Stimulated activated naive CD4-positive, alpha-beta T cell (primary cell): ENCODE measurements at places on chromosomes 11 and 22.
A peak's percentile ranks its signal among the peaks of the same experiment; 100 is the strongest.

GRCh38 chr11:64621283-64622019, 30.4 kb downstream of the SLC22A12 start:
- no peak for DNase-seq

DNA sequence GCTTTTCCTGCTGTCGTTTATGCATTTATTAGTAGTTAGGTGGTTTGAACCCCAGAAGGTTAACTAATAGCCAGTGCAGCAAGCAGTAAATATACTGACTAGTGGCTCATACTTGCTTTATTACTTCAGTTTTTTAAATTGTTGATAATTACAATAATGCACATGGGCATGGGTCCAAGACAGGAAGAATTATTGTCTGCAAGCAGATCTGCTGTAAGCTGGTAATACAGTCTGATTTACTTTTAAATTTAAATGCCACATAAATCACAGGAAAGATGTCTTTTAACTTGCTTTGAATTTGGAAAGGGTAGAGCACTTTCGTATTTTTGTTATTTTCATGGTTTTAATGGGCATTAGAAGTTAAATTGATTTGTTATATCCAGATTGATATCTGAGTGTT, 27.1 kb downstream of the APLP2 start:
- DNase-seq = no peak

- no peak for DNase-seq
Observed at GRCh38 chr11:36672815-36673450, 74.9 kb upstream of the RAG2 start.

DNA sequence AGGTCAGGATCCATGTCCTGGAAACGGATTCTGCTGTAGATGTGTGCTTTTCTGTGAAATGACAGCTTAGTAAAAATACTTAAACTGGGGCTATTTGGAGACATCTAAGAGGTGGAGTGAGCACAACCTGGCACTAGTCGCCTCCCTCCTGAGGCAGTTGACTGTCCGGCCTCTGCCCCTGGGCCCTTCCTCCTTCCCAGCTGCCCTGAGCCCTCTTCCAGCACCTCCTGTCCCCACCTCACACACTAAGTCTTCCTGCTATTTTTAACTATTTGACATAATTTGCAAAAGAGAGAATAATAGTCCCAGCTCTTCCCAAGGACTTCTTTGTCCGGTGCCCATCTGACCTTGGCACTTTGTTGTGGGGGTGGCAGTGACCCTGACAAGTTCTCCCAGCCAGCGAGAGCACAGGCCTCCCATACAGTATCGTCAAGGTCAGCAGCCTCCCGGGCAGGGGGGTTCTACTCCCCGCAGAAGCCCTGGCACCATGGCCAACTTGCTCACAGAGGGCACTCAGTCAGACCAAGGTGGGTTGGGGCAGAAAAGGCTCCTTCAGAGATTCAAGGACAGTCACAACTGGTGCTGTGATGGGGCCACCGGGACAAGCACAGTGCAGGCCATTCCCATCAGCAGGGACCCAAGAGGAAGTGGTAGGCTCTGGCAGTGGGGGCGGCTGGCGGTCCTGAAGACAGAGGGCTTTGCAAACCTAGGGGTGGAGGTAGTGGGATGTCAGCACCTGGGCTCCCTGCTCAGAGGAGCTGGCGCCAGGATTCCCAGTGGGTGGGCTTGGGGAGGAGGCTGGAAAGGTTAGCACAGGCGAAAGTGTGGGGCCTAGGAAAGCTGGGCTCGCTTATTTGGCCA, 5.5 kb upstream of the NEAT1 start:
- peak; percentile 33 for DNase-seq

GRCh38 chr11:109000531-109000930, 335.7 kb downstream of the DDX10 start:
- no peak for DNase-seq

DNA sequence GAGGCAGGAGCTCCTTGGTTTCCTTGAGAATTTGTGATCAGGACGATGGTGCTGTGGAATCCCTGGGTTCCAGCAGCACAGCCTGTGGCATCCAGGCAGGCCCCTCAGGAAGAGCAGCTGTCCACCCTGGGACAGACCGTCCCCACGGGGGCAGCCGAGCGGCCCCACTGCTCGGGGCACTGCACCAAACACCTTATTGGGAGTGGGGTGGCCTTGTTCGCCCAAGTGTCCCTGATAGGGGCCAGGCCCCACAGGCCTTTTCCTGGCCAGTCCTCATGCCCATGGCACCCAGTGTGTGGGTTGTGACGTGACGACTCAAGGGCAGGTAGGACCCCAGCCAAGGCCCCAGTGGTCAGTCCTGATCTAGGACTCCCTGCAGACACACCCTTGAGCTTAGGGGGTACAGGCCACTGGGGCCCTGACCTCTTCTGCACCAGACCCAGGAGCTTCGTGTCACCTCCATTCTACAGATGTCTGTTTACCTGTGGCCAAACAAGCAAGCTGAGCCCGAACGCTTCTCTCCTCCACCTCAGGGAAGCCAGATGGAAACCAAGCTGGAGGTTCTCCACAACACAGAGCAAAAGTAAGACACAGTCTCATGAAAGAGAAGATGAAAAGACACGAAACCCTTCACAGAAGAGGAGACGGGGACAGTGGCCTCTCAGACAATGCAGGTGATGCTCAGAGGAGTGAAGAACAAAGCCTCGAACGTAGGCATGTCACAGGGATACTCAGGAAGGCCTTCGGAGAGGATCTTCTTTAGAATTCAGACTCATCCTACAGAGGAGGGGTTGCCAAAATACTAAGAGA, 1.6 kb upstream of the BRD1 start:
- no peak for DNase-seq

- DNase-seq = no peak
Observed at GRCh38 chr22:35590634-35591295, 26.4 kb downstream of the MB start.

- no peak for DNase-seq
Observed at GRCh38 chr22:42419243-42419881, 12.8 kb downstream of the NFAM1 start.

- no peak for DNase-seq
Observed at GRCh38 chr11:134118006-134118405, 49.1 kb downstream of the JAM3 start.

DNA sequence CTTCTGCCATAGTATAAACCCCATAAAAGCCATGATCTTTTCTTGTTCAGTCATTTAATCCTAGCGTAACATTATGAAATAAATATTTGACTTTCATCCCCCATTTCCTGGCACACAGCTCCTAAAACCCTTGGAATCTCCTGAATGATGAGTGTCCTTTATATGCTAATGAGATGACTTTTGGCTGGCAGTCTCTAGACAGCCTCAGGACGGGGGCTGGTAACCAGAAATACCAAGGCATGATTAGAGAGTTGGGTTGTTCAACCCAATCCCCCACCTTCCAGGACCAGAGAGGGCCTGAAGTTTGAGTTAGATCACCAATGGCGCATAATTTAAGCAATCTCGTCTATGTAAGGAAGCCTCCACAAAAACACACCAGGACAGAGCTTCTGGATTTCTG, 1246.1 kb upstream of the TENM4 start:
- no peak for DNase-seq

GRCh38 chr11:116439361-116439677, 333.5 kb downstream of the BUD13 start:
- DNase-seq = no peak

DNA sequence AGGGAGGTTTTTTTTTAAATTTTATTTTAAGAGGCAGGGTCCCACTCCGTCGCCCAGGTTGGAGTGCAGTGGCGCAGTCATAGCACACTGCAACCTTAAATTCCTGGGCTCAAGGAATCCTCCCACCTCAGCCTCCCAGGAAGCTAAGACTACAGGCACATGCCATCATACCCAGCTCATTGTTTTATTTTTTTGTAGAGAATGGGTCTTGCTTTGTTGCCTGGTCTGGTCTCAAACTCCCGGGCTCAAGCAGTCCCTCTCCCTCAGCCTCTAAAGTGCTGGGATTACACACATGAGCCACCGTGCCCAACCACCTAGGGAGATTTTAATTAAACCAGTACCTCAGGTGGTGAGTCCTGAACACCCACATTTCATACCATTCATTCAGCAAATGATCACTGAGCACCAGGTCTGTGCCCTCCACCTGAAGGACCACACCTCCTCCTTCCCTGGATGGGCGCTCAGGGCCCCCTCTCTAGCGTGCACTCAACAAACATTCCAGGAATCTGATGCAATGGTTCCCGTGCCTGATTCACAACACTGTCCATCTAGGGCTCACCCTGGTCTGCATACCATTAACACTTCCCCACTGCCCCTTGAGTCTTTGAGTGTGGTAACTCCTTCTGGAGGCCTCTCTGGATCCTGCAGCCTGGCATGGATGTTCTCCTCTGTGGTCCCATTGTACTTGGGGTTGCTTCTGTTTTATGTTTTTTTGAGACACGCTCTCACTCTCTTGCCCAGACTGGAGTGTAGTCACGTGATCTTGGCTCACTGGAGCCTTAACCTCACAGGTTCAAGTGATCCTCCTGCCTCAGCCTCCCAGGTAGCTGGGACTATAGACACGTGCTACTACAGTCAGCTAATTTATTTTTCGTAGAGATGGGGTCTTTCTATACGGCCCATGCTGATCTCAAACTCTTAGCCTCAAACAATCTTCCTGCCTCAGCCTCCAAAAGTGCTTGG, 9.6 kb upstream of the MYH9 start:
- DNase-seq = no peak

GRCh38 chr22:24961217-24961844, 8.8 kb downstream of the KIAA1671 start:
- DNase-seq = no peak

DNA sequence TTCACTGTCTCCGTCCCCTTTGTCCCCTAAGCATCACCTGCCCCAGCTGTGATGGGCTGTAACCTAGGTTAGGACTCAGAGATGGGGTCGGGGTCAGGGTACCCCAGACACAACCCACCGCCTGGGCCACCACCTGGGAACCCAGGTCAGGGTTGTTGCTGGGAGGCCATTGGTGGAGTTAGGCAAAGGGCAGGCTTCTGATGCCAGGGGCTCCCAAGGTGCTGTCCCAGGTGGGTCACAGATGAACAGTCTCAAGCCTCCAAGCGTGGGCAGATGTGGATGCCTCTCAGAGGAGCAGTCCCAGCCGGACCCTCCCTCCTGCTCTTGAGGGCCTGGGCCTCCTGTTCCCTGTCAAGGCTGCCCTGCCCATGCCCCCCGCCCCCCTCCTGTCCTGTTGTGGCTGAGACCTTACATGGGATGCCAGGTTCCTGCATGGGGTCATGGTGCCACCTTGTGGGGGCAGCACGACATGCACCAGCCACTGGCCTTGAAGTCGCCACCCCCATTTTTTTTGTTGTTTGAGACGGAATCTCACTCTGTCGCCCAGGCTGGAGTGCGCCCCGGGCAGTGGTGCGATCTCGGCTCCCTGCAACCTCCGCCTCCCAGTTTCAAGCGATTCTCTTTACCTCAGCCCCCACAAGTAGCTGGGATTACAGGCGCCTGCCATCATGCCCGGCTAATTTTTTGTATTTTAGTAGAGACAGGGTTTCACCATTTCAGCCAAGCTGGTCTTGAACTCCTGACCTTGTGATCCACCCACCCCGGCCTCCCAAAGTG, 12.1 kb downstream of the GATD1 start:
- peak; percentile 70 for DNase-seq

DNA sequence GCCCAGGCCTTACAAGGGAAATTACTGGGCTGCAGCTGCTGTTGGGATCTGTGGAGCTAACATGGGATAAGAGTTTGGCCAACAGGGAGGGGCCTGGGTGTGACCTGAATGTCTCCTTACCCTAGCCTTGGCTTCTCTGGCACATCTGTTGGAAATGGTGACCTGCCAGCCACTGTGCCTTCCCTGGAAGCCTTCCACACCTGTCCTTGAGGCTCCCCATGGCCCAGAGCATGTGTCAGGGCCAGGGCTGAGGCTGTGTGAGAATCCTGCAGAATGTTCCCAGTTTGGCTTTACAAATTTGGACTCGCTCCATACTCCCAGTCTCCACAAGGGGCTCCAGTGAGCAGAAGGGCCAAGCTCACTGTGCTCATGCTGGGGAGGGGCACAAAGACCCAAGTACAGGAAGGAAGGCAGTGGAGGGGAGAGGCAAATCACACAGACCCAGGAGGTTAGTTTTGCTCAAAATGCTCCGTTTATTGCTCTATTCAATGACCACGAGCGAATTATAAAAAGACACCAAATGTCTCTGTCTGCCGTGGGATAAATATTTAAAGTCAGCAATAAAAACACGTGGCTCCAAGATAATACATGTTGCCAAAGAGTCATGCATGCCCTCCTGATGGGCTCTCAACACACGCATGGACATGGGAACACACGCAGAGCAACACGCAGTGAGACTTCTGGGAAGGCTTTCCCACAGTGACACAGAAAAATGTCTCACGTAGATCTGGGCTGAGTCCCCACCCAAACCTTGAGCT, 1.7 kb upstream of the IGSF22 start:
- DNase-seq = peak; percentile 34

GRCh38 chr22:43627485-43628213, 184.5 kb downstream of the EFCAB6 start:
- no peak for DNase-seq

DNA sequence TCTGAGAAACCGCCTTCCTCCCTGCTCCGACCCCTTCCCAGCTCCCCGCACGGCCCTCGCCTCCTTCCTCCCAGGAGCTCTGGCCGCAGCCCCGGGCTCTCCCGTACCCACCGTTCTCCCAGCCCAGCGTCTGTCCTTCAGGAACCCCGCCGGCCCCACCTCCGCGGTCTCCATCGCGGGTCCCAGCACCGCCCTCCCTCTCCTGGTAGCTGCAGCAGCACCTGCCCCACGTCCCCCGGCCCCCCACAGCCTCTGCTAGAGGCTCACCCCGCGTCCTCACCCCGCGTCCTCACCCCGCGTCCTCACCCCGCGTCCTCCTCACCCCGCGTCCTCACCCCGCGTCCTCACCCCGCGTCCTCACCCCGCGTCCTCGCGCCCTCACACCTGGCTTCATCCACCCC, 85.9 kb downstream of the WNT7B start:
- DNase-seq = no peak

- no peak for DNase-seq
Observed at GRCh38 chr22:43243324-43243723, 56.4 kb upstream of the TTLL12 start.

DNA sequence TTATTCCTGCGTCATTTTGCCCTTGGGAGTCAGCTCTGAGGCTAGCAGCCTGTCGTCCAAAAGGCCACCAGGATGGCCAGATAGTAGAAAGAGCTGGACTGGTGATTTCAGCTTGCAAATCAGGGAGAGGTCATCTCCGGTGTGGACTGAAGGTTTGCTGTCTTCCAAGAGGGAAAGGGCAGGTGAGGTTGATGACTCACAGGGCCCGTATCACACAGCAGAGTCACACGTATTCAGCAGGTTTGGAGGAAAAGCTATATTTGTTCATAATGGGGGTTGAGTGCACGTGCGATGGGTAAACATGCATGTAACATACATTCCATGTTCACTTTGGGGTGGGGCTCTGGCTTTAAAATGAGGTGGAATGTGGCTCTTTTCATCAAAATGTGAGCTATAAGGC, 25.6 kb downstream of the MRPL21 start:
- no peak for DNase-seq

GRCh38 chr11:65903715-65904114, 3.5 kb upstream of the FOSL1 start:
- DNase-seq = no peak
